Neuronal stem cell (in vitro differentiated cells): ENCODE measurements at places on chromosomes 12 and 14.

- no peak for DNase-seq
Measured at GRCh38 chr14:32601906-32602305, 272.8 kb downstream of the AKAP6 start.

- DNase-seq, result peak; percentile 80
Measured at GRCh38 chr14:64465191-64465822, at the start of gene AKAP5. Gene AKAP5, plus strand, starts transcription at chr14:64465499. Its CDS starts 2,896 bp downstream, at chr14:64468395.

DNA sequence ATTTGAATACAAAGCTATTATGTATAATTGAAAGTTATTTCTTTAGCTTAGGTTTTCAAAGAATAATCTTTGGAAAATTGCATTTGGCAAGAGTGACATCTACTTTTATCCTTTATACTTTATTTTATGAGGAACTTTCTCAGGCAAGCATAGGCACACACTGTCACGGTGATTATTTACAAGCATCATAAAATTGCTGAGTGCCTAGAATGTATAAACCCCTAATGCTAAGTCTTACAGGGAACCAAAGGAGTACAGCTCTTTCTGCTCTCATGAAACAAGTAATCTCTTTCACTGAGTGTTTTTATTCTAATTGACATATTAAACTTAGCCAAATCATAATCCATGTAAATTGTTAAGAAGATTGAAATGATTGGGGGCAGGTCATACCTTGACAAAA lies 154.9 kb downstream of the FSCB start:
- no peak for DNase-seq

DNA sequence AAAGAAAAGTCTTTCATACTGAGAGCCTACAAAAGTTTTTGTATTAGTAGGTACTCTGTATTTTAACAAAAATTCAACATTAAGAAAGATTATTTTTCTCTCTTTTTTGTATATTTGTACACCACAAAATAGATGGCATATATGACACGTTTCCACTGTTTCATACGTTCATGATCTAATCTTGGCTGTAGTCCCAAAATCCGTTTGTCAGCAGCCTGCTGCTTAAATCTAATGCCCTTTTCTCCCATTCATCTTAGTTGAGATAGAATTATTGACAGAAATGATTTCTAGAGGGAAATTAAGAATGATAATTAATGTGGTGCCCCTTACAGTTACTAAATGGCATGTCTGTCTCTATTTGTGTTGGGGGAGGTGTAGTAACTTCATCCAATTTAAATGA lies 140.7 kb upstream of the NOVA1 start:
- no peak for DNase-seq

DNA sequence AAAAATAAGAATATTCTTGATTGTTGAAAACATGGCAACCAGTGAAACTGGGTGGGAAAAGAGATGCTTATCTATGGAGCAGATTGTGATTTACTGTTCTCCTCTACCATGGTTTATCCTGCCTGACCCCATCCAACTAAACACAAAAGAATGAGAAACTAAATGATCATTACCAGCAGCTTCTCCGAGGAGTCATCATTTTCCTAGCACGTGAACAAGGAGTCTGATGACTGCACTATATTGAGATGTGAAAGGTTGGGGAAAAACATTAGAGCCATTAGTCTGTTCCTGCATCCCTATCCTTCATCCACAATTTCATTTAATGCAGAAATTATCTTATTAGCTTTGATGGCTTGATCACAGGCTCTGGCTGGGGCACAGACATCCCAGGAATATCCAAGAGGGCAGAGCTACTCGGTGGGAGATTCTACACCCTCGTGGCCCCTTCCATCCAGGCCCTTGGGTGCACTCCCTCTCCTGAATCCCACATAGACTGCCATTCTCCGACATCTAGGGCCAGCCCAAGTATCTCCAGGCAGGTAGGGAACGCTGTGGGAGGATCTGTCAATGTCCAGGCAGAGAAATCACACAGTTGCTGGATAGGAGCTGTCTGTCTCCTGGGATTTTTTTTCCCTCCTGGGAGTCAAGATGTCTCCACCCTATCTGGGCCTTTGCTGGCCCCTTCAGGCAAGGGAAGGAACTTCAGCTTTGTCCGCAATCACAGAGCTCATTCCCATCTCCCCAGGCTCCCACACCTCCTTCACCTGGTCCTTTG lies 43.3 kb upstream of the DHRS4 start:
- peak; percentile 48 for DNase-seq

DNA sequence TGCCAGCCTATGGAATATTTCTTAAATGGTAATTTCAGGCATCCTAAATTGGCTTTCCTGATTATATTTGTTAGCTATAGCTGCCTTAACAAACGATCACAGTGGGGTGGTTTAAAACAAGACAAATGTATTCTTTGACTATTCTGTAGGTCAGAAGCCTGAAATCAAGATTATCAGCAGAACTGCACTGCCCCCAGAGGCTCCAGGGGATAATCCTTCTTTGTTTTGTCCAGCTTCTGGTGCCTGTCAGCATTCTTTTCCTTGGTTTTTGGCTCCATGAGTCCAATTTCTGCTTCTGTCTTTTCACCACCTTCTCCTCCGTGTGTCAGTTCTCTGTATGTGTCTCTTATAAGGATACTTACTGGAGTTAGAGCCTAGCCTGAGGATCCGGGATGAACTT lies 1282.2 kb upstream of the USP15 start:
- DNase-seq, result peak; percentile 21

DNA sequence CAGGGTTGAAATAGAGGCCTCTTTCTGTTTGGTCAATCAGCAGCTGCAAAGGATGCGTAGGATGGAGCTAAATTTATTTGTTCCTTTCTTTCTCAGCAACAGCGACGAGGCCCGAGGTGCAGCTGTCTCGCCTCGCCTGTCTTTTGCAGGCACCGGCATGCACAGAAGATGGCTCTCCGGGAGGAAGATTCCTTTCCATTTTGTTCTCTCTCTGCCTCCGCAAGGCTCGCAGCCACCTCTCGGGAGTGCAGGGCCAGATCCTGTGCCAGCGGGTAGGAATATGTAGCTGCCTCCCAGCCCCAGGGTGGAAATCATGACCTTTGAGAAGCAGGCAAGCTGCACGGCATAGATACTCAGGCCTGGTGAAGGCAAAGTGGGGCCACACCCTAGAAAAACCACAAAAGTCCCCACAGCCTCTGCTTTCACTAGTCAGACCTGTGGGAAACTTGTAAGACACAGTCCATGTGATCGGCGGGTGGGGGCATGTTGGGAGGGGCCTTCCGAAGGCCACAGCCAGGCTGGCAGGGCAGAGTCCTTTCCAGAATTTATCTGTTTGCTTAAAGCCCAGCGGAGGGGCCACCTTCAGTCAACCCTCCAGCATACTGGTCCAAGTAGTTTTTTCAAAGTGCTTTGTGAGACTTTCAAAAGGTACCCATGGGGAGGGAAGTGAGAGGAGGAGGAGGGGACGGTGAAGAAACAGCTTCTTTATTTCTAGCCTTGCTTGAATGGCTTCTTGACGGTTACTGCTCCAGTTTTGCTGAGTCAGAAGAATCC lies at the start of gene MAP1LC3B2:
Gene MAP1LC3B2, plus strand, starts transcription at position 220 of the 774 bp plus-strand sequence. CDS start 16,562 bp downstream, outside the sequence.
- no peak for DNase-seq

DNA sequence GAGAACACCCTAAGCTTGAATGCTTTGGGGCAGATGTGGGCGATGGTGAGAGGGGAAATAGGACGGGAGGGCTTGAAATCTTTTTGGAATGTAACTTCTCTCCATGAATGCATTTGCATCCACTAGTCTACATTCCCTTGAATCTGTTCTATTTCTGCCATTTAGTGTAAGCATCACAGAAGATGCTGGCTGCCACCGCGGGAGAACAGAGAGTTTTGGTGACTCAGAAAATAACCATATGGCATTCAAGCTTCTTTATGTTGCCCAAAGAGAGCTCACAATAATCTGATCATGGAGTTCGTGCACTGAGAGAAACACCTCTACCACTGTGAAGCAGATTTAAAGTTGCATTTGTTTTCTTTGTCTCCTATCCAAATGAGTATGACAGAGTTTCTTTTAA lies 52.6 kb upstream of the OTX2 start:
- no peak for DNase-seq
